ENCODE measurements at places on chromosomes 6 and 20. TPM values are rescaled to one million over a fixed set of nuclear protein-coding genes. Genes with fewer than 3 reads are reported as not detected.

The FAM162B gene
- not detected for total RNA-seq

The CTAGE9 gene
- total RNA-seq = not detected

The SLC17A3 gene
- total RNA-seq = 1.5 TPM

The EEF1E1 gene
- 9.6 TPM for total RNA-seq

The MAPK13 gene
- total RNA-seq = 52.1 TPM

The MYB gene
- 3.5 TPM for total RNA-seq

The BPIFB4 gene
- not detected for total RNA-seq

DNA sequence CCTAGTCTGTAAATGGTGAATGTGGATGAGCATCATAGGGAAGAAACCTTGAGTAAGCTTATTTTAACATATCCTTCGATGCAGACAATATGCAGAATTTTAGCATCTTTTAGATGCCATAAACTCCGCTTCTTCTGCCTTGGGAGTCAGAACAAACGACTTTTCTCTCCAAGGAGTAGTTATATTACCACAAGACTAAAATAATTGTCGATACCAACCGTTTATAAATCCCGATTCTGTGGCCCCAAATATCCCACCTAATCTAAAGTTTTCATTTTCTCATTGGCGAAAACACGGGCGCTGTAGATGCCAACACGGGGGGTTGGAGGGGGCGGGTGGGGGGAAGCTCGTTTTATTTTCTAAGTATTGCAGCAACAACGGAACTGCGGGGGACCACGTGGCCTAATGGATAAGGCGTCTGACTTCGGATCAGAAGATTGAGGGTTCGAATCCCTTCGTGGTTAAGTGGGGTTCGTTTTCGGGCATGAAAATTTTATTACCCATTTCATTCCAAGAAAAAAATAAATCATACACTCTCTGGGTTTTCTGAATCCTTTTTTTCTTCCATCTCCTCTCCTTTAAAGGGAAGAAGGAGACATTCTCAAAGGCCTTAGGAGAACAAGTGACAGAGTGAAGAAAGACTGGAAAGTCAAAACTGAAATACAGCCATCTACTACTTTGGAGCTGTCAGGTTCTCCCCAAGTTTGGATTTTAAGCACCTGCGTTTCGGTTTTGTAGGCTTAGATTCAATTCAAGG lies 65.5 kb upstream of the BTN3A2 start:
- DNase-seq = no peak

DNA sequence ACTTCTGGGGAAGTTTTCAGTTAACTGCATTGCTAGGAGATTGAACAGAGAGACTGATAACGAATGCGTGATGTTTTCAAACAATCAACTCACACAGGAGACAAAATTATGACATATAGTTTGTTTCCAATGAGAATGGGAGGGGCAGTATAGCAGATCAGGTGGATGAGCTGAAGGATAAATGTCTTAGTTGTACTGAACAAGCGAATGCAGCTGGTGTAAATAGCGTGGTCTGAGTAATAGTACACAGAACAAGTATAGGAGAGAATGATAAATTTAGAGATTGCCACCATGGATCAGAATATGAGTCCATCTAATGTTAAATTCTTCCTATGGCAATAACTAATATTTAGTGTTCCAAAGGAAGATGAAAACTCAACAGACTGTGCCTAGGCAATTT lies 858.6 kb downstream of the EYS start:
- DNase-seq = no peak

DNA sequence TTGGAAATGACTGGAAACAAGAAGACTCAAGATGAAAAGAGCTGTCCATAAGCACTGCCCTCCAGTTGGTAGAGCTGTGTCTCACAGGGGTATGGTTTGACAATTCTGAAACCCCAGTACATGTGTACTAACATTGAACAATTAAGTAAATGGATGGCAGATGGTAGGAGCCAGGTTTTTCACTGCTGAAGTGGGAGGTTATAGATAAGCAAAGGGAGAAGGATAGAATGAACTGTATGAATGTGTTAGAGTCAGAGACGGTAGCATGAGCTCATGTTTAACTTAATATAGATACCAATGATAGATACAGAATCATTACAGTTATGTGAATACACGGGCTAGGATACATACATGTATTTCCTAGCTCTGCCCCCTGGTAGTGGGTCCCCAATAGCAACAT lies 95.0 kb upstream of the SIRPA start:
- no peak for DNase-seq

All from natural killer cell (primary cell).